Kidney tubule cell (primary cell): ENCODE measurements at places on chromosomes 16 and 17.

DNA sequence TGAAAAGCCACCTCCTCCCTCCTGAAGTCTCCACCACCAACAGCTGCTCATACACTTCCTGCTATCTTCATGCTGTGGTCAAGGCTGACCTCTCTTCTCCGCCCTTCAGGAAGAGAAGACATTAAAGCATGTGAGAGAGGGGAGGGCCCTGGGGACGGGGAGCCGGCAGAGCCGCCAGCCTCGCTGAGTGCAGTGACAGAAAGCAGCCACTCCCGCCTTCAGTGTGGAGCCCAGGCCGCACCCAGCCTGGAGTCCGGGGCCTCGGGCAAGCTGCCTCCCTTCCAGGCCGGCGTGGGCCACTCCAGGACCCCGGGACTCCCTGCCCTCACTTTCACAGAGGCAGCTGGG lies 94.7 kb upstream of the TNRC6C start:
- no peak for DNase-seq

GRCh38 chr17:41973408-41973811 lies 6.8 kb downstream of the CNP start:
- no peak for DNase-seq

- DNase-seq: peak; percentile 35
Observed at GRCh38 chr17:40095944-40096791, 4.2 kb downstream of the NR1D1 start.

- DNase-seq: peak; percentile 44
Observed at GRCh38 chr17:78873519-78874340, 29.3 kb downstream of the CEP295NL start.

DNA sequence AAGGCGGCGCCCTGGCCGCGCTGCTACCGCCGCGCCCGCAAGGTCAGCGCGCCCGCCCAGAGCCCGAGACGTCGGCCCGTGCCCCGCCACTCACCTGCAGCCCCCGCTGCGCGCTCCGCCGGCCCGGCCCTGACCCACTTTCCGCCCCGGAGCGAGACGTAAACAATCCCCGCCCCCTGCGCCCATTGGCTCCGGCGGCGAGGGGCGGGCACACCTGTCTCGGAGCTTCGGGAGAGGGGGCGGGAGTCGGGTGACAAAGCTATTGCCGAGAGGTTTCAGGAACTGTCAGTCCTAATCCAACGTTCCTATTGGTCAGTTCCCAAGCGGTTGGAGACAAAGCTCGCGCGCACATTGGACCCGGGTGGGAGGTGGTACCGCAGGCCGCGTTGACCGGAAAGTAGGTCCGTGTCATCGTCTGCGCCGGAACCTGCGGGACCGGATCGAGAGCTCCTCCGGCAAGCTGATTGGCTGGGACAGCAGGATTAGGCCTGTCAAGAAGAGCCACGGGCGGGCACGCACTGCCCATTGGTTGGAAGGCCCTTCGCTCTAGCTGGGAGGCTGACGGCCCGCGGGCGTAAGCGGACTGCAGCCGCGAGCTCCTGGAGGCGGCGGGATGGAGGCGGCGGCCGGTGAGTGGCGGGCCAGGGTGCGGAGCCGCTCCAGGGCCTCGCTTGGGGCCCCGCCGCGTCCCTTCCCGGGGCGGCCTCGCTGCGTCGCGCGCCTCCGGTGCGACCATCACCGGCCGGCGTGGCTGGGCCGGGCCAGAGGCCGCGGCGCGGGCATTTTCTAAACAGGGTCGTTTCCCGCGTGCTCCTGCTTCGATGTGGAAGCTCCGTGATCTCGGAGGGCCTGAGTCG lies at the start of the genes NUBP2 and SPSB3:
NUBP2 (plus strand) TSS at position 553 of the 857 bp plus-strand sequence; CDS start at position 614, 61 bp downstream.
SPSB3 (minus strand) TSS at position 164 of the 857 bp plus-strand sequence. CDS start 1,088 bp downstream, outside the sequence.
- peak; percentile 100 for DNase-seq

DNA sequence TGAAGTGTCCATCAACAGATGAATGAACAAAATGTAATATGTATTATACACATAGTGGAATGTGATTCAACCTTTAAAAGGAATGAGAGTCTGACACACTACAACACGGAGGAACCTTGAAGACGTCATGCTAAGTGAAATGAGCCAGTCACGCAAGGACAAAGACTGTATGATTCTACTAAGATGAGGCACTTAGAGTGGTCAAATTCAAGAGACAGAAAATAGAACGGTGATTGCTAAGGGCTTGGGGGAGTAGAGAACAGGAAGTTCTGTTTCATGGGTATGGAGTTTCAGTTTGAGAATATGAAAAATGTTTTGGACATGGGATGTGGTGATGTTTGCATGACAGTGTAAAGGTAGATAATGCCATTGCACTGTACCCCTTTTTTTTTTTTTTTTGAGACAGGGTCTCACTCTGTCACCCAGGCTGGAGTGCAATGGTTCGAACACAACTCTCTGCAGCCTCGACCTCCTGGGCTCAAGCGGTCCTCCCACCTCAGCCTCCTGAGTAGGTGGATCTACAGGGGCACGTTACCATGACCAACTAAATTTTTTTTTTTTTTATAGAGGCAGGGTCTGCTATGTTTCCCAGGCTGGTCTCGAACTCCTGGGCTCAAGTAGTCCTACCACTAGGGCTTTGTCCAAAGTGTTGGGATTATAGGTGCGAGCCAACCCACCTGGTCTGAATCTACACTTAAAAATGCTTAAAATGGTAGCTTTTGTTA lies 2.9 kb upstream of the CCDC102A start:
- DNase-seq: no peak

- peak; percentile 31 for DNase-seq
Observed at GRCh38 chr17:7064261-7064660, 15.8 kb downstream of the CLEC10A start.

DNA sequence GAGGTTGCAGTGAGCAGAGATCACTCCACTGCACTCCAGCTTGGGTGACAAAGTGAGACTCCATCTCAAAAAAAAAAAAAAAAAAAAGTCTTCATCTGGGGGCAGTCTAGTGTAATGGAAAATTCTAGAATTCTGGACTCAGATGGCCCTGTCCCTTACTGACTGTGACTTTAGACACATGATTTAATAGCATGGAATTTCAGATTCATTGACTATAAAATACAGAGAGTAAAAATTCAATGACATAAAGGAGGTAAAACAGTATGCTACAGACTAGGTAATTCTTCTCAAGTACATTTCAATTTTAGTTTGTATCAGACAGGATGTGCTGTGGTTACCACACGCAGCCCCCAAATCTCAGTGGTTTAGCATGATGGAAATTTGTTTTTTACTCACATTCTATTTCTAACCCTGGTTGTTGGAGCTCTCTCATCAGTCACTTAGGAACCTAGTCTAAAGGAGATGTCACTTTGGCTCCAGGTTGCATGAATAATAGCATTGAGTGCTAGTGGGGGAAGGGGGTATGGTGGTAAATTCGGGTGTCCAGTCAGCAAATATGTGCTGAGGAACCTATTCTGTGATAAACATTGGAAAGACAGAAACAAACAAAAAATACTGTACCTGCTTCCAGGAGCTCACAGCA lies 444.0 kb downstream of the XYLT1 start:
- DNase-seq: no peak

DNA sequence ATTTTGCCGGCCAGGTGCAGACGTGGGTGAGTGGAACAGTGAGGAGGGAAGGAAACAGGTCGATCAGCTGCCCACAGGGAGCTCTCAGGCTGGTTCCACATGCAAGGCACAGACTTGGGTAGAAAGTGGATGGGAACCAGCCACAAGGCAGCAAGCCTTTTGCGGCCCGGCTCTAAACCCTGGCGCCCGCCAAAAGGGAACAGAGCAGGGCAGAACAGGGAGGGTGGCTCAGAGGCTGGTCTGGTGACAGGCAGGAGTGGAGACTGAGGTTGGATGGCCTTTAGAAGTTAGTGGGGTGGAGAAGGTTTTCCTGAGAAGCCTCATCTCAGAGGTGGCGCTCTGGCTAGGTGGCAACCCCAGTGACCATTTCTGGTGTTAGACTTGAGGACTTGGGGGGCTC lies 10.4 kb downstream of the LLGL2 start:
- DNase-seq: no peak
